ENCODE measurements at places on chromosomes 7 and 10.

DNA sequence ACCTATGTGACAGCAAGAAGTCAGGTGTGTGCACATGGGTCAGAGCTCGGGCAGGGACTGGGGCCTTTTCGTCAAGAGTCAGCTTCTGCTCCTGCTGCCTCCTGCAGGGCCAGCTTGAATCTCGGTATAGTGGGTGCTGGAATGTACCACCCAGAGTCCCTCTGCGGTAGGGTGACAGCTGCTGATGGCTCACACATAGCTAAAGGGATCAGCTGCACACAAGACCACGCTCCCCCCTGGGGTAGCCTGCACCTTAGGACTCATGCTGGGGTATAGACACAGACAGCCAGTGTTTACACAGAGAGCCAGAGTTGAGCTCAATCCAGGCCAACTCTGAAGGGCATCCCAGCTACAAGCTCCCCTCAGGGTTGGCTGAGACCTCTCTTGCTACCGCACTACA is 14.0 kb upstream of the COL13A1 start:
- no peak for DNase-seq

DNA sequence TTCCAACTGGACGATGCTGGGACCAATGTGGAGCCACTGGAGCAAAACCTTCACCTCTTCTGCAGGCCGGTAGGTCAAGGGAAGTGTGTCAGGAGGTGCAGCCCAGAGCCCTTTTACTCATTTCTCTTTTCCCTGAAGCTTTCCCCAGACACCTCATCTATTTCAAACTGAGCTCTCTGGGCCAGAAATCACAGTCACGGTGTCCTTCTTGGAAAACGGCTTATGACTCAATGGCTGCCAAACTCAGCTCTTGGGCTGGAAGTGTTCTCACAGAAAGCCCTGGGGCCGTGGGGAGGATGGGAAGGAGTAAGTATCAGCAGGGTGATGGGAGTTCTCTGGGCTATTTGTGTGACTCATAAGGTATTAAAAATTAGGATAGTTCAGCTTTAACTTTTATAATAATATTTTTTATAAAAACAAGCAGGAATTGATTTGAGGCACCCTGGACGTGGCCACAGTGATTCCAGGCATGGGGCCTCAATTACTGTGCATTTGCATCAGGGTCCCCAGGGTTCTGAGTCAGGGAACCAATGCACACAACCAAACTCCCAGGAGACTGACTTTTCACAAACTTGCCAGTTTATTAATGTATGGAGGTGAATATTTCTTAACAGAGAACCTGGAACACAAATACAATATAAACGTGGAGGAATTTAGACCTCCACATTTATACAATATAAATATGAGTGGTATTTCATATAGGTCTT is 187.4 kb upstream of the TMEM72 start:
- DNase-seq: no peak

DNA sequence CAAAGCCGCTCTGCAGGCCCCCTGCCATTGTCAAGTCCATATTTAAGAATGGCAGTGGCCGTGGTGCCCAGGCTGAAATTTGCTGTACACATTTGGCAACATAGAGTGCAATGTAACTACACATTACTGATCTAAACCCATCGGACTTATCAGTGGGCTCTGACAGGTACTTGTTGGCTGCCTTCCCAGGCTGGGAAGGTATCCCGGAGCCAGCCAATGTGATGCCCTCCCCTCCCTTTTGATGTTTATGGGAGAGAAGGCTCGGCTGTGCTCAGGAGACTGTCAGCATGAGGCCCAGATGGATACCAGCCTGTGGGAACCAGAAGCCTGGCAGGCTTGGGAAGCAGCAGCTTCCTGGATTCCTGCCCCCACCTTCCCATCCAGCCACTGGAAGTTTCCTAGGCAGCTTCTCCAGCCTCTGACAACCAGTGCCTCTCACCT is 146.1 kb upstream of the TCF7L2 start:
- DNase-seq: no peak

DNA sequence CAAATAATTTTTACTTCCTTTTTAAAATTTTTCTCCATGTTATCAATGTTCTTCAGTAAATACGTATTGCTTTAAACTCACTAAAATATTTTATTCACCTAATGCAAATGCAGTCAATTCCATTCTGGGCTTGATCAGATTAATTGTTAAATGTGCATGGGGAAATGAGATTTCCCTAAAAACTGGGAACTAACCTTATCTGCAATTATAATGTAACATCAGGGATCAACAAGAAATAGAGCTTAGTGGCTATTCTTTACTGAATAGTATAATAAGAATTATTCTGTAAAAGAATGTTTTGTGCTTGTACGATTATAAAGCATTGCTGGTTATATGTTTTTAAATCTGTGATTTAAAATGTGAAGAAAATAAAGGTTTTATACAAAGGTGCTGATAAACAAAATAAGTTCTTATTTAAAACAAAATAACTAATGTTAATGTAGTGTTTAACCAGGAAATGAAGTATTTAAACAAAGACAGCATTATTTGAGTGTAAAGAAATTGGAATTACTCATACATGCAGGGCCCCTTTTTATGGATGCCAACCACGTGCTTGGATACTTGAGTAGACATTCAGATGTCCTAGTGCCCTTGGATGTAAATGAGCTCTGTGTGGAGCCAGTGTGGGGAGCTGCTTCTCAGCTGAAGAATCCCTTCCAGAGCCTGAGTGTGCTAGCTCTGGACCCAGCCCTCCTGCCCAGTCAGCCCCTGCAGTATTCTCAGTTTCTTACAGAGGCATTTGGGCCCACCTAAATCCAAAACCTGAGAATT is 84.2 kb downstream of the REEP3 start:
- no peak for DNase-seq

DNA sequence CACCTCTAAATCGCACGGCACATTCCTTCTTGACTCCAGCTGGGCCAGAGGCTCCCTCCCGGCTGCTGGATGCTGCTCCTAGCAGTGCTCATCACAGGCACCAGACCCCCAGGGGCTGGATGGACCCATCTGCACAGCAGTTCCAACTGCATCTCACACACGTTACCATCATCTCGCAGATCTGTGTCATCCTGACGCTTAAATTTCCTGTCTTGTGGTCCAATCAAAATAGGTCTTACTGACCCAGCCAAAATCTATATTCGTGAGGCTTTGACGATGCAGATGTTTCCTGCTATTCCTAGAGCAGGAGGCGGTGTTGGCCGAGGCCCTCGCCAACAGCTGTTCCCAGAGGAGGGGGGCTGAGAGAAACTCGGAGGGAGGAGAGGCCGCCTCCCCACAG is 108.0 kb downstream of the MKI67 start:
- DNase-seq: no peak

Measured in KG1 (cell line).